OCI-LY7 (cell line): ENCODE measurements at places on chromosomes 7 and 10.

- DNase-seq, result no peak
These were observed 26.4 kb downstream of the RHOBTB1 start for GRCh38 chr10:60917331-60918280.

GRCh38 chr7:92767437-92767836, 68.9 kb downstream of the CDK6 start:
- DNase-seq, result no peak

- DNase-seq, result no peak
These were observed 51.5 kb downstream of the DNAJB6 start for GRCh38 chr7:157388301-157388700.

- no peak for DNase-seq
These were observed 312.9 kb downstream of the RNLS start for GRCh38 chr10:88270061-88270808.

GRCh38 chr10:117374506-117375359, 507 bp downstream of the PDZD8 start:
- DNase-seq, result peak; percentile 67

GRCh38 chr7:42624471-42624870, 287.4 kb downstream of the C7orf25 start:
- DNase-seq, result no peak

GRCh38 chr10:112389271-112389822, 15.4 kb downstream of the ACSL5 start:
- DNase-seq, result peak; percentile 17

GRCh38 chr7:120467676-120468075, 194.7 kb downstream of the KCND2 start:
- DNase-seq, result no peak

- DNase-seq, result no peak
These were observed 10.9 kb downstream of the OPTN start for GRCh38 chr10:13110908-13111307.

DNA sequence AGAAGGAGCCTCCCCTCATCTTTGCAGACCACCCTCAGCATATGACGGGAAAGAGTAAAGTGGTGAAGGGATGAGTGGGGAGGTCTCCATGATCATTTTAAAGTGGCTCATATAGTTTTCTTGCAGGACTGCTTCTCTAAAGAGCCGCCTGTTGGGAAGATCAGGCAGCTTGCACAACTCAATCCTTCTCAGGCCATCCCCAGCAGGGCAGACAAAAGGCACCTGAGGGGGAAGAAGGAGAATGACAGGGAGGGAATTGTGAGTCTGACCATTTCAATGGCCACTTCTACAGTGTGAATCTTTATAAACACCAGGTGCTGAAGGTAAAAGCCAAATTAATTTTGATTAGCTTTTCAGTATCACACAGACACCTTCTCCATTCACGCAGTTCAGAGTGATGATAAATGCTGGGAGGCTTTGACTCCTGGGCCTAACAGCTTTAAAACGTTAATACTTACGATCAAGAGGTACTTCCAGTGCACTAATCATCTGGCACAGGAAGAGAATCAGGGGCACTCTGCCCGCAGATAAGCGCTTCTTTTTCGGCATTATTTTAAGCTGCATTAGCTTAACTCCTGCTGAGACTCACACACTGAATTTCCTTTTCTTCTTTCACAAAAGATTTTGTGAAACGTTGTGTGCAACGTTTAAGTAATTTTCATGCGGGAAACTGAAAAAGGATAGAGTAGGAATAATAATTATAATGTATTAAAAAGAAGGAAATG, 109.5 kb upstream of the LAMB4 start:
- DNase-seq, result no peak

DNA sequence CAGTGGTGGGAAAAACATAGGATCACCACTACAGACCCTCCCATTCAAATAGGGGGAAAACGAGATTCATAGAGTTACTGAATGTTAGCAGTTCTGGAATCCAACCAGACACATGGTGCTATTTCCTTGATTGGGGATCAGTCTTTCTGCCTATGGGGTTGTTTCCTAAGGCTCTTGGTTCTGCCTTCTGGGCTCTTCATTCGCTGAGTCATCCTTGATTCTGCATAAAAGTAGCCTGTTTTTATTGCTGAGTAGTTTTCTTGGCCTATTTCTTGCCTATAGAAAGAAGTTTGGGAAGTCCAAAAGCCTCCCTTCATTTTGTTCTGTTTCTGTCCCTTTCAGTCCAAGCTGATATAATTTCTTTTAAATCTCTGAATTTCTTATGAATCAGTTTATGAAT, 99.3 kb upstream of the OIT3 start:
- no peak for DNase-seq

DNA sequence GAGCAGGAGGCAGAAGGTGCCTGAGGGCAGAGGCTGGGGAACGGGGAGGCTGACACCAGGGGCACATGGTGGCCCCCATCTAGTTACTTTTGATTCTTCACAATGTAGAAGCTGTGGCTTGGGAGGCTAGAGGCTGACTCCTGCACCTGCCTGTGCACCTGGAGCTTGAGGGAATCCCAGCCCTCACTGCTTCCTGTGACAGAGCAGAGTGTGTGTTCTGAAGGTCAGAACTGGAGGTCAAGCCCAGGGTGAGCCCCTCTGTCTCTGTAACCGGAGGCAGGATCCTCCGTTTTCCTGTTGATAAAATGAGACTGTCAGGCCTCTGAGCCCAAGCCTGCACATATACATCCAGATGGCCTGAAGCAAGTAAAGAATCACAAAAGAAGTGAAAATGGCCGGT, 124.8 kb downstream of the ACTR3B start:
- DNase-seq, result no peak

- DNase-seq, result no peak
These were observed 78.2 kb downstream of the FGFR2 start for GRCh38 chr10:121519901-121520493.
